ENCODE measurements at places on chromosomes 7 and 10.

DNA sequence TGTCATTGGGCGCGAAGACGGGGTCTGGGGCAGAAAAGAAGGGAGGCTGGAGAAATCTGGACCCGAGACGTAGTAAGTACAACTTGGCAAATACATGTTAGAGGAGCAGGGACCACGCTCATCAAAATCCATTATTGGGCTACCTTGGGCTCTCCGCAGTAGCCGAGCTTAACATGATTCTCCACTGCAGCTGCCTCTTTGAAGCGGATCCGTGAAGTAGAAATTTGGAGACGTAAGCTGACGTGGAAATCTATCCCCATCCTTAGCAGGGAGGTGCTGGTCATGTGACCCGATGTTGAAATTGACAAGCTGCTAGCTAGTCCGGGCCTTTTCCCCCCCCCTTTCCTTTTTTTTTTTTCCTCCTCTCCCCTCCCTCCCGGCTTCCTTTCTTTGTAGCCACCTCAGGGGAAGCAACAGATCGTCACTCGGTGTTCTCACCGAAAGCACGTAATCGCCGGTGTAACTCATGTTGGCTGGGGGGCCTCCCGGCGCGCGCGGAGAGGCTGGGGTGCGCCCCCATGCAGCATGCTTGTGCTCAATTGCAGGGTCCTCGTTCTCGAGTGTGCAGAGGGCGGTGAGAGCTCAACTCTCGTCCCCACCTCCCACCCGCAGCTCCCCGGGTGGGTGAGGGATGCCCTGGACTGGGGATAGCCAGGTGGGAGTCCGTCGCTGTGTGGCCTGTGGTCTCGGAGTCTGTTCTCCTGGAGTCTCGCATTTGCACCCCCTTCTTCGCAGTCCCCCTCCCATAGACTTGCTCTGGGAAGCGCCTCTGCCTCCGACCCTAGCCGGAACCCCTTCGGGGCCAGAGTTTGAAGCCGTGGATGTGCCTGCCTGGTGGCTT, at the start of gene HOXA11:
Gene HOXA11, minus strand, starts transcription at position 220 of the 841 bp plus-strand sequence. Its CDS starts 88 bp downstream, at position 132.
- no peak for DNase-seq

- no peak for DNase-seq
Measured at GRCh38 chr10:404346-404745, 269.1 kb downstream of the ZMYND11 start.

- no peak for DNase-seq
Measured at GRCh38 chr7:117250801-117251200, 72.1 kb downstream of the WNT2 start.

GRCh38 chr10:63214571-63214970, 81.4 kb downstream of the NRBF2 start:
- DNase-seq, result no peak

DNA sequence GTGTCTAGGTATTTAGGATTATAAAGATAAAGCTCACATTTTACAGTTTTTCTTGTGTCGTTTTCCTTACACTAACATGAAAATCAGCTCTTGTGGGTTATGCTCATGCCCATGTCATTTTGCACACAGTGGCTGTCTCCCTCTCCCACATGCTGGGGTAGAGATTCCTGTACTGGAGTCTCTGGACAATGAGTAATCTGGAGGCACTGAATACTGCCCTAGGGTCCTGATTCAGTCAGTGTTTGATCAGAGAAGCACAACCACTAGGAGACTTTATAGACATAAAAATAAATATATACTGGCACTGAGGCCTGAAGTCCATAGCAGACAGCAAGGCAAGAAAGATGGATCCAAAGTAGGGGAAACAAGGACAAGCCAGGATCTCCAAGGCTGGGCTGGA, 1008.8 kb downstream of the KCNMA1 start:
- no peak for DNase-seq

DNA sequence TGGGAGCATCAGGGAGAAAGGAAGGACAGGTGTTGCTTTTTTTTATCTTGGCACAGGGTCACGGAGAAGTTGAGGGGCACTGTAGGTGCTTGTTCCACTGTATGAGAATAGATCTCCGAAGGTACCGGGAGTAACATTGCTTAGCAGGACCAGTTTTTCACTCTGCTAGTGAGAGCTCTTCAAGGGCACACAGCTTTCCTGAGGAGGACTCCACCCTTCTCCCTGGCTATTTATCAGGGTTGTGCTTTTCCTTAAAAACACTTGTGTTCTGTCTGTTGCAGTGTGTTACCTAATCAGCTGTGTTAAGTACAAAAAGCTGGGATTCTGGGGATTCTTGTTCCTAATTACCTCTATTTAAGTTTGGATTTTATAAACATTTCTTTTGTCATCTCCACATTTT, 160.5 kb downstream of the SND1 start:
- DNase-seq, result no peak

- no peak for DNase-seq
Measured at GRCh38 chr10:24343686-24344085, 134.7 kb downstream of the KIAA1217 start.

- DNase-seq, result no peak
Measured at GRCh38 chr7:5431560-5432015, 8.0 kb upstream of the TNRC18 start.

- no peak for DNase-seq
Measured at GRCh38 chr10:3999642-4000041, 214.6 kb upstream of the KLF6 start.

GRCh38 chr10:43135656-43136055, 2.6 kb upstream of the CSGALNACT2 start:
- no peak for DNase-seq

DNA sequence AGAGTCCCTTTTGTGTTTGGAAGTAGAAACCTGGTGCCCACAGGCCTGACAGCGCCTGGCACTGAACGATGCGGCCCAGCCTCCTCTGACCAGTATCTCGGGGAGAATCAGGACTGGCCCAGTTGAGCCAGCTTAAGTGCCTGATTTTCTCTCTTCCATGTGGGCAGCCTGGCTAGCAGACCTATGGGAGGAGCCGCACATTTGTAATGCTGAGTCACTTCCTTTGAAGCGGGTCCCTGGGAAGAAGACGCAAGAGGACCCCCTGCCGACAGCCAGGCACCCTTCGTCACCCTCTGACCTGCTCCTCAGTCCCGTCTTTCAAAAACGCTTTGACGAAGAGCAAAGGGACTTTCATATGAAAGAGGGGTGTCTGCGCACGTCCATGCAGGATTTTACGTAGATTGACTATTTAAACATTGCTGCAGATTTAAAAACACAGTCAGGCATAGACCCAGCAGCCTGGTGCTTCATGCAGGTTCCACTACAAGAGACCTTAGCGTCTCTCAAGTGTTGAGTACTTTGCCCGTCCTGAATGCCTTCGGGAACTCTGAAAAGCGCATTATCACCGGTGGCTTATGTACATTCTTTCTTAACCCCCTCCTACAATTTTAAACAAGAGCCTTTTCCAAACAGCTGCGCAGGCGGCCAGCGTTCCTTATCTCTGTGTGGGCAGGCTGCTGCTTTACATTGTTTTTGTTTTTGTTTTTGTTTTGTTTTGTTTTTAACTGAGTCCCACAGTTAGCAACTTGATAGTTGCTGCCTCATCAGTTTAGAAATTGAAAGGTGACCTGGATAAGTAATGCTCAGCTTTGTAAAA, 36.5 kb upstream of the AP5Z1 start:
- no peak for DNase-seq

- no peak for DNase-seq
Measured at GRCh38 chr7:50353201-50353600, 48.7 kb downstream of the IKZF1 start.

DNA sequence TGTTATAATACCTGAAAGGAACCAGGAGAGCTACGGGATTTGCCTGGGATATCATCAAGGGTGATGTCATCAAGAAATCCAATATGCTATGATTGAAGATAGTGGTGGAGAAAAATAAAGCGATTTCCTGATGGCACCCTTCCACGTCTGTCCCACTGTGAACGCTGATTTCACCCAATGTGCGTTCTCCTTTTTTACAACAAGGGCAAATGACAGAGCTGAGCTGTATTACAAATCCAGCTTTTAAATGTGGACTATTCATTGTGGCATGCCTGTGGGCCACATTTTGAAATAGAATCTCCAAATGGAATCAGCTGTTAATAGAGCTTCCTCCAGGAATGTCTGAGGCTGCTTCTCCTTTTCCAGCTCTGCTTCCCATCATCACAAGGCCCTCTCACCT, 23.3 kb downstream of the SLC13A4 start:
- DNase-seq, result no peak

- no peak for DNase-seq
Measured at GRCh38 chr7:14899030-14899429, 3.5 kb downstream of the DGKB start.

GRCh38 chr7:119879835-119880234, 393.1 kb upstream of the KCND2 start:
- DNase-seq, result no peak

- DNase-seq, result no peak
Measured at GRCh38 chr7:137977173-137977572, 24.7 kb downstream of the CREB3L2 start.

GRCh38 chr10:77463499-77463898, 174.1 kb downstream of the KCNMA1 start:
- DNase-seq, result no peak

All from CD4-positive, alpha-beta T cell treated with Interleukin-6 at 100 ng/mL for 8 hours (primary cell).